ENCODE measurements at places on chromosomes 3 and 15. TPM values are rescaled to one million over a fixed set of nuclear protein-coding genes. Genes with fewer than 3 reads are reported as not detected.

DNA sequence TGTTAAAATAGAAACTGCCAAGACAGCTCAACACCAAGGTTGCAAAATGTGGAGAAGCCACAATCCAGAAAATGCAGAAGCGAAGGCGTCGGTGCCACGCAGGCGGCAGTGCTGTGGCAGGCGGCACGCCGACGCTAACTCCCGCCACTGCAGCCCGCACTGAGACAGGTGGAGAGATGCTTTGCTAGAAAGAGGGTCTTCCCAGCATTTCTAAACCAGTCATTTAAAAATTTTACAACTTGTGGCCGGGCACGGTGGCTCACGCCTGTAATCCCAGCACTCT, 23.2 kb downstream of the CYFIP1 start:
- peak; percentile 12 for DNase-seq

- no peak for DNase-seq
Observed at GRCh38 chr3:115595611-115596275, 27.6 kb upstream of the GAP43 start.

- no peak for DNase-seq
Observed at GRCh38 chr3:139289860-139290524, 53.8 kb upstream of the MRPS22 start.

SMAD6 gene
- 50.2 TPM for total RNA-seq

DNA sequence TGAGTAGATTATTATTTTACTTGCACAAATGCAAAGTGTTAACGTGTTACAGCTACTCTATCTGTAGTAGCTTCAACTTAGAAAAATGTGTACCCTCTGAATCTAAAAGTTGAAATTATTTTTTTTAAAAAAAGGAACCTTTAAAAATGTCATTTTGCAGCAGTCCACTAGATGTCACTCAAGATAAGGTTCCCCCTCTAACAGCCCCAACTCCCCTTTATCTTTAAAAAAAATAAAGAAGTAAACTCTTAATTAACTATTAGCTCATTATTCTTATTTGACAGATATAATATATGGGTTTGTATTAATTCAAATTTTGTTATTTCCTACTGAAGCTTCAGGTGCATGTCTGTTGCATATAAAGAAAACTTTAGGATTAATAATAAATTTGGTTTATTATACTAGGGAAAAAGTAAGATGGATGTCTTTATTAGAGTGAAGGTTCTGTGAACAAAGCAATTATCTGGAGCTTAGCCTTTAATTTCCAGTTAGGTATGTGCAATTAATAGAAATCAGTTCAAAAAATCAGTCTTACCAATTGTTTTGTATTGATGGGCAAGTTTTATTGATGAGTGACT, 288.5 kb downstream of the VGLL3 start:
- no peak for DNase-seq
